ENCODE measurements at places on chromosomes 4 and X. TPM values are rescaled to one million over a fixed set of nuclear protein-coding genes. Genes with fewer than 3 reads are reported as not detected.

The RBM46 gene
- not detected for total RNA-seq

The RGN gene
- 0.35 TPM for total RNA-seq

The C4orf17 gene
- not detected for total RNA-seq

The GYG2 gene
- total RNA-seq: 0.29 TPM

The MAGEB17 gene
- not detected for total RNA-seq

The SNX12 gene
- total RNA-seq: 69.6 TPM

The GUCY1A1 gene
- total RNA-seq: 0.70 TPM

The CLGN gene
- 7.6 TPM for total RNA-seq

The TEX11 gene
- total RNA-seq: not detected

The TMEM47 gene
- total RNA-seq: 25.2 TPM

The GATA1 gene
- not detected for total RNA-seq

The MRFAP1 gene
- 221 TPM for total RNA-seq
